Stimulated activated CD4-positive, alpha-beta T cell treated with anti-CD3 and anti-CD28 coated beads, Interleukin-1b, Interleukin-23, amount 100 ng/mL, for 4 hours (primary cell): ENCODE measurements at places on chromosomes 7 and 10.
A peak's percentile ranks its signal among the peaks of the same experiment; 100 is the strongest.

DNA sequence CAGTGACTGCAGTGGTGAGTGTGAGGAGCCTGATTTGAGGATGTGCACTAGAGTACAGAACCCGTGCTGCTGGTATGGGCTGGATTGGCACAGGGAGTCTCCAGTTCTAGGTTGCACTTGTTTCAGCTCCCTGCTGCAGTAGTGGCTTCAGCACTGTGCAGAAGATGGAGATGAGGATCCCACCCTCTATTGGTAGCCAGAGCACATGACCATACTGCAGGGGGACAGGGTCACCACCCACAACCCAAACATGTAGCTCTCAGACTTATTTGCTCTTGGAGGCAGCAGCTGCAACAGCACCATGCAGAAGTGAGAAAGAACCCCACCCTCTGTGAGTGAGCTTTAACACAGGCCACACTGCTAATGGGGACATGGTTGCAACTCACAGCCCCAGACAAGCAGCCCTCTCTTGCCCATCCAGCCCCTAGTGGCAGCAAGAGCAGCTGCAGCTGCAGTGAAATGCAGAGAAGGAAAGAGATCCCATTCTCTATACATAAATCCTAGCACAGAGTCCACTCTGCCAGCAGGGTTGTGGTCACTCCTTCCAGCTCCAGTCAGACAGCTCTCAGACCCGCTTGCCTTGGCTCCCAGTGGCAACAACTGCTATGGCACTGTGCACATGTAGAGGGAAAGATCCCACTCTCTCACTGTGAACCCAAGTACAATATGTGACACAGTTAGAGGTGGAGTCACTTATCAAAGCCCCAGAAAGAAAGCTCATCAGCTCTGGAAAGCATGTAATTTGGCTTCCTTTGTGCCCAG is 51.4 kb upstream of the SCIN start:
- DNase-seq = no peak

- no peak for DNase-seq
These were observed 1.2 kb downstream of the PIP4K2A start for GRCh38 chr10:22712956-22713852.

DNA sequence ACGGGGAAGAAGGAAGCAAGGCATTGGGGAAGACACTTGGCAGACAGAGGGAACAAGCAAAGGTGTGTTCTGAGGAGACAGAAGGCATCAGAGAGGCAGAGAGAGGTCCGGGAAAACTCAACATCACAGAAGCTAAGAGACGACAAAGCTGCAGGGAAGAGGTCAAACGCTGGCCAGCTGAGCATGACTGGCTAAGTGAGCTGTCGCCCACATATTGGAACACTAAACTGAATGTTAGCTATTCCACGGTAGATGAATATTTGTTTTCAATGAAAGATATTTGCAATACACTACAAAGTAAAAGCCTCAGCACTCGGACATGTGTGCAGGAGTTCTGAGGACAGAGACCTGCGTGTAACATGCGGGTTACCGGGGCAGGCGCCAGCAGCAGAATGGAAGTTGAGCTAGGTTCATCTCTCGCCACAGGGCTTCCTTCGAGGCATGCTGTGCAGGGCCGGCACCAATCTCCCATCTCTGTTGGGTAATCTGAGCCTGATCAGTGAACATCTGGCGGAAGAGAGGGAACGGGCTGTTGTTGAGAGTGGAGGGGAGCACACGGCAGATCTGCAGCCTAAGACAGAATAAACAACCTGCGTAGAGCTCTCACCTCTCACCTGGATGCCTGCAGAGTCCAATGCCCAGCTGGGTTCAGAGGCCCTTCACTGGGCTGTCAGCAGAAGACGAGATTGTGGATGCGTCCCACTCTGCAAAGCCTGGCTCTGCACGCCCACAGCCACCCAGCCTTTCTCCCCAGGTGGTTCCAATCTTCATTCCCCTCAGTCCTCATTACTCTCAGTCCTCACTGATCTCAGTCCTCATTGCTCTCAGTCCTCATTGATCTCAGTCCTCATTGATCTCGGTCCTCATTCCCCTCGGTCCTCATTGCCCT is 35.9 kb downstream of the INSIG1 start:
- DNase-seq = no peak

DNA sequence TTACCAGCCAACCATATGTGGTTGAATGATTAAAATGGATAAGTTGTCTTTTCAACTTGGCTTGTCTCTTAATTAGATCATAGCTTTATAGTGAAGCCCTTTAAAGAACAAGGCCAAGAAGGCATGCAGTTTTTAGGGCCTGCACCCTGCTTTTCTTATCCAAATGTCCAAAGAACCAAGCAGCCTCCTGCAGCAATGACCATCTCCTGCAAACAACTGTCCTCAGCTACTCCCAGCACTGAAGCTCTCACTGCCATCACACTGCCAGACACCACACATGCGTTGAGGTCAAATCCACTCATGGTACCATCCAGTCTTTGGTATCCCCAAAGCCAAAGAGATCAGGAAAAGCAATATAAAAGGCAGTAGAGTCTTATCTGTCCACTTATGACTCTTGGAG is 210.3 kb downstream of the ACTR3B start:
- DNase-seq = no peak

- DNase-seq = no peak
These were observed 11.5 kb downstream of the GTF2IRD1 start for GRCh38 chr7:74464931-74465886.

- DNase-seq = no peak
These were observed 593.2 kb downstream of the LRMDA start for GRCh38 chr10:76024460-76025123.

DNA sequence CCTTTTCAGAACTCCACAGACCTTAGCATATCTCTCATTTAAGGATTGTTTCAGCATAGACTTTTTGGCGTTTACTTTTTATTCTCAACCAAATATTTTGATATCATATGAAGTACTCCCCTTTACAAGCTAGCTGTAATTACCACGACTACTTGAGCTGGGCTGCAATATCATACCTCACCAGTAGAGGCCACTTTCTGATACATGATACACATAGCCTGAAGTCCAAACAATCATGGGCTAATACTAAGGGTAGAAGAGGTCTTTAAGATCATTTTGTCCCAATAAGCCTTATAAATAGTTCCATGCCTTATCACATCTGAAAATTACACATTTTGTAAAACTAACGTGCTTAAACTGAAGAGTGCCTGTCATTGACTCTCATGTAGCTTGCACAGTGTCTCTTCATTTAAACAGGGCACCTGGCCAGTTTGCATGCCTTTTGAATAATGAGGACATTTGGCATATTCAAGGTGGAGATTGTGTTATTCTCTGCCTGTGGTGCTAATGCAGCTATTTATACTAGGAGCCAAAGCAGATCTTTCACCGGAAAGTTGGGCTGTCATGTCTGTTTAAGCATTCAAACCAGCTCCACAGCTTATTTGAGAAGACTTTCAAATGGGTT is 403.7 kb upstream of the ZMIZ1 start:
- no peak for DNase-seq

DNA sequence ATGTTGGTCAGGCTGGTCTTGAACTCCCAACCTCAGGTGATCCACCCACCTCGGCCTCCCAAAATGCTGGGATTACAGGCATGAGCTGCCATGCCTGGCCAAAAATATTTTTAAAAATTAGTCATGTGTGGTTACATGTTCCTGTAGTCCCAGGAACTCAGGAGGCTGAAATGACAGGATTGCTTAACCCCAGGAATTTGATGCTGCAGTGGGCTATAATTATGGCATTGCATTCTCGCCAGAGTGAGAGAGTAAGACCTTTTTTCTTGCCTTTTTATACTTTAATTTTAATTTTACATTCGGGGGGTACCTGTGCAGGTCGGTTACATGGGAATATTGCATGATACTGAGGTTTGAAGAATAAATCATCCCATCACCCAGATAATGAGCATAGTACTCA is 86.6 kb upstream of the ZNF92 start:
- DNase-seq = no peak

DNA sequence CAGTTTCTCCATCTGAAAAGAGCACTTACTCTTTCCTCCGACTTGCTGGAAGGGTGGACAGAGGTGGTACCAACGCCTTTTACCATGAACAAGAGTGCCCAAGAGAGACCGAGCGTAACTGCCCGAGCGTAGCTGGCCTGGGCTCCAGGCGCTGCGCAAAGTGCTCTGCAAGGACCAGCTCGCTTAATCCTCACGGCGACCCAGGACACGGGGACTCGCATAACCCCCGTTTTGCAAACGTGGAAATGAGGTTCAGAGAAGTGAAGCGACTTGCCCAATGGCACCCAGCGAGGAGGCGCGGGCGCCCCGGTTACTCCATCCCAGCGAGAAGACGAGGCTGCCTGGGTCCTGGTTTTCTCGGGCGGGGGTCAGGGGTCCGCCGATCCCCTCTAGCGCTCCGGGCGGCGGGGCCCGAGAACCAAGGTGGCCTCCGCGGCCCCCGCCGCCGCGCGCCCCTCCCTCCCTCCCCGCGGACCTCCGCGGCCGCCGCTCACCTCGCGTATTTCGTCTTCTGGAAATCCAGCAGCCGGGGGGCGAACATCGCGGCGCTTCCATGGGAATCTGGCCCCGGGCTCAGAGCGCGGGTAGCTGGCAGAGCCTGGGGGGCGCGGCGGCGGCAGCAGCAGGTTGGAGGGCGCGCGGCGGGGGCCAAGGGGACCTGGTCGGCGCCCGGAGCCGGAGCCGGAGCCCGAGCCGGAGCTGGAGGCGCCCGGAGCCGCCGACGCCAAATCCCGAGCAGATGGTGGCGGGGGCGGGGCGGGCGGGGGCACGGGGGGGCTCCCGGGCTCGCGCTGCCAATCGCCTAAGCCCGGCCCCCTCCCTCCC is at the start of gene MMD2:
TSS of gene MMD2 (minus strand) at position 711 of the 825 bp plus-strand sequence. CDS start at position 541, 170 bp downstream.
- no peak for DNase-seq

GRCh38 chr10:44316922-44317215 is 68.0 kb downstream of the CXCL12 start:
- no peak for DNase-seq

DNA sequence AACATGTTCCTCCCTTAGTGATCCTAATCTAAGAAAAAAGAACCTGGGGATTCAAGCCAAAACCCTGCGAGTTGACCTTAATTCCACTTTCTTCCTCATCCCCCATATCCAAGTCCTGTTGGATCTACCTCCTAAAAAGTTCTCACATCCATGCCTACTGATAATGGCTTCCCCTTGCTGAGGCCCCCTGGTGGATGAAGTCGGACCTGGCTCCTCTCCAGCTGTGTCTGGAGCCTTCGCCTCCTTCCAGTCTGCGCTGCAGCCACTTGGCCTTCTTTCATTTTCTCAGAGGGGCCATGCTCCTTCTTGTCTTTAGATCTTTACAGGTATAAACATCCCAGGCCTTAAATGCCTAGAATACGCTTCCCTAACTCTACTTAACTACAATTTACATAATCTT is 8.1 kb downstream of the PDE1C start:
- no peak for DNase-seq

- DNase-seq = no peak
These were observed 1.4 kb downstream of the ATP5F1C start for GRCh38 chr10:7789390-7789789.

DNA sequence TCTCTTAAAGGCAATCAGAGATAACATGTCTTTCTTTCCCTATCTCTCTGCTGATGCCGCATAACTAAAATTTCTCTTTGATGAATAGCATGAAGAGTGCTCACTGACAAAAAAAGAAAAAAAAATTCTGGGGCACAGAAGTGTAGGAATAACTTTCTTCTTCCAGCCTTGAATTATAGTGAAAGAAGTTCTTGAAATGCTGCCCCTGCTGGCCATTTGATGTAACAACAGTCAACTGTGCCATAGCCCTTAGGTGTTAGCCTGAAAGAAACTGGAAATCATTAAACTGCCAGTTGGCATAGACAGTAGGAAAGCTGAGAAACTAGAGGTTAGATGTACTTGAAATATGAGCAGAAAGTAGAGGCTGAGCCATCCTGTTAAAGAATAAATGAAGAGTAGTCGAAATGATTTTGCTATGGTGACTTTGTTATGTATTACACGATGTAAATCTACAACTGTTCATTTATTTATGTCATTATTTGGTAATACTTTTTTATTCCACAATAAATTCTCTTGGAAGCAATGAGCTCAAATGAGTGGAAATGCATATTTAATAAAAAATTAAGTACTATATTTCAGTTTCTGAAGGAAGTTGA is 48.3 kb upstream of the FAM171A1 start:
- peak; percentile 7 for DNase-seq

GRCh38 chr7:101154693-101155102 is 422 bp downstream of the AP1S1 start:
- no peak for DNase-seq

DNA sequence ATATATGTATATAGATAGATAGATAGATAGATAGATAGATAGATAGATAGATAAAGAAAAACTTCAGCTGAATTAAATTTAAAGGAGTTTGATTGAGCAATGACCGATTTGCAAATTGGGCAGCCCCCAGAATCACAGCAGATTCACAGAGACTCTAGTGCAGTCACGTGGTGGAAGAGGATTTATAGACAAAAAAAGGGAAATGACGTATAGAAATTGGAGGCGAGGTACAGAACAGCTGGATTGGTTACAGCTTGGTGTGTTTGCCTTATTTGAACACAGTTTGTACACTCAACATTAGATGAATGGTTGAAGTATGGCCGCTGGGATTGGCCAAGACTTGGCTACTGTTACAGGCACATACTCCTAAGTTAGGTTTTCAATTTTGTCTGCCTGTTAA is 8.2 kb upstream of the PODXL start:
- DNase-seq = no peak

DNA sequence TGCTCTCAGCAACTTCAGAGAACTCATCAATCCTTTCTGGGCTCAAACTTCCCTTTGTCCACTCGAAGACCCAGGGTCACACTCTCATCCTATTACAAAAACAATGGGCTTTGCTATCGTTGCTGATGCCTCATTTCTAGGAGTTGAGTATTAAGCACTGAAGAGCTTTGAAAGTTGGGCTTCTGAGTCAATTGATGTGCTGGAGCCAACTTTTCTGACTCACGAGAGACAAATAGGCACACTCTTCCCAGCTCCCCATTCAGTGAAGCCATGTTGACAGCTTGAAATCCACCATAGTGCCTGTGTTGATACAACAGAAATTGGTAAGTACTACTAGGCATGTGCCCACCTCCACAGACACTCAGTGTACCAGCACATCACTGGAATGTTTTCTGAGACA is 97.5 kb upstream of the PRSS58 start:
- DNase-seq = no peak

- no peak for DNase-seq
These were observed 283.0 kb downstream of the USP6NL start for GRCh38 chr10:11328264-11329061.
